Muscle of back (tissue), 13 donors: ENCODE measurements at places on chromosomes 6 and 20.

DNA sequence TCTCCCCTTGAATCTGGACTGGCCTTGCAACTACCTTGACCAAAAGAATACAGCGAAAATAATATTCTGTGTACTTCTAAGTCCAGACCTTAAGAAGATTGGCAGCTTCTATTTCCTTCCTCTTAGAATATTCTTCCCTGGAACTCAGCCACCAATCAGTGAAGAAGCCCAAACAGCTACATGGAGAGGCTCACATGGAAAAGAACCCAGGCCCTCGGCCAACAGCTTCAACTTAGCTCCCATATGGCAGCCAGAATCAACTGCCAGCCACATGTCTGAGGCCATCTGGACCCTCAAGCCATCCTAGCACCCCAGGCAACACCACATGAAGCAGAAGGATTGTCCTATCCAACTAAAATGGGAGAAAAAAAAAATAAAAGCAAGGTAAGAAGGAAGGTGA is 178.8 kb downstream of the IBTK start:
- DNase-seq = peak; percentile 22

DNA sequence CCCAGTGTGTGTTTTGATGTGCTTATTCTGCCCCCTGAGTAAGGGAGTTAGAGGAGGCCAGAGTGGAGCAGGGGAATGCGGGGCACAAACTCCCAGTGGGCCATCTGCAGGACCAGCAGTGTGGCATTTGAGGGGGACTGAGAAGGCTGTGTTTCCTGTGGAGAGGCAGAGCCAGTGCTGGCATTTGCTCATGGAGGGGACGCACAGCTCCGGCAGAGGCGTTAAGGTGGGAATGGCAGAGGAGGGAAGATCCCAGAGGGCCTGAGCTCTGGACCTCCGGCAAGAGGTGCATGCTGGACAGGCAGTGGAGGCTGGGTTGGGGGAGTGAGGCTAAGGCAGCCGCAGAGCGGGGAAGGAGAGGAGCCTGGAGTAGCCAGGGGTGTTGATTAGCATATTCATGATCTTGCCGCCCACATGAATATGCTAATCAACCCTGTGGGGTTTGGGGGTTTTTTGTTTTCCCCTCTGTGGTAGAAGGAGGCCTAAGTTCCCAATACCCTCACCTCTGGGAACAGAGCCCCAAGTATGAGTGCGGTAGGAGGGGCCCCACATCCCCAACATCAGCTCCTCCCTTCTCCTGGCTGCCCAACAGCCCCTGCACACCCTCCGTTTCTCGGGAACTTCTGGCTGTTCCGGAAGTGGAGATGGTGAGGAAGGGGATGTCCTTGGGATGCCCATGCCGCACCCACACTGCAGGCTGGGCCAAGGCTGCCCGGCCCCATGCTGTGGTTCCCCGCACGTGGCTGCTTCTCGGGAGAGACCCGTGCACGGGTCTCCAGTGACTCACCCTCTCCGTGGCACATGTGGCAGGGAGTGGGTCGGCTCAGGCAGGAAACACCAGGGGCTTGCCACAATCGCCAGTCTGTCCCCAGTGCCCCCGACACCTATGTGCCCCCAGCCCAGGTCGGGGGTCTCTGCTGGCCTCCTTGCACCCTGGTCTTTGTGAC is 33.8 kb downstream of the DLGAP4 start:
- no peak for DNase-seq

DNA sequence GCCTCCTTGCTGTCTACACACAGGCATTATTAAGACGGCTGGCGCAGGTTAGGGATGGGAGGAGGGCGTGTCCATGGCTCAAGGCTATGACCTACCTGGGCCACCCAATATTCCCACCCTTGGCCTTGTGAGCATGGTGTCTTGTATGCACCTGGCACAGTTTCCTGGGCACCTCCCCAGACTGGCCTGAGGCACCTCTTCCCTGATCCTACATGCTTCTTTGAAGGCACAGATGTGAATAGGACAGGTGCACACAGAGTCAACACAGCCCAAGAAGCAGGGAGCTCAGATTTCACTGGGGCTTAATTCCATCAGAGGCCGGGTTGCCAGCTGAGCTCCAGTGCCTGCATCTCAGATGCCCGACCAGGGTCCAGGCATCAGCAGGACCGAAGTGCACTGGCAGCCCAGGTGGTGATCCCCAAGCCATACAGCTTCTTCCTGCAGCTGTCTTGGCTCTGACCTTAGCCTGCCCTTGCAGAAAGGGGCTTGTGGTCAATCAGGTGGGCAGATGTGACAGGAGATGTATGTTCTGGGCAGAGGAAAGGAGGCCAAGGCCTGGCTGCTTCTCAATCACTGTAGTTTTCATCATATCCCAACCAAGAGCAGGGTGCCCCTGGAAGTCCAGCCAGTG is 287.7 kb downstream of the CLIC5 start:
- no peak for DNase-seq

GRCh38 chr6:169231790-169232506 is 21.7 kb downstream of the THBS2 start:
- no peak for DNase-seq

DNA sequence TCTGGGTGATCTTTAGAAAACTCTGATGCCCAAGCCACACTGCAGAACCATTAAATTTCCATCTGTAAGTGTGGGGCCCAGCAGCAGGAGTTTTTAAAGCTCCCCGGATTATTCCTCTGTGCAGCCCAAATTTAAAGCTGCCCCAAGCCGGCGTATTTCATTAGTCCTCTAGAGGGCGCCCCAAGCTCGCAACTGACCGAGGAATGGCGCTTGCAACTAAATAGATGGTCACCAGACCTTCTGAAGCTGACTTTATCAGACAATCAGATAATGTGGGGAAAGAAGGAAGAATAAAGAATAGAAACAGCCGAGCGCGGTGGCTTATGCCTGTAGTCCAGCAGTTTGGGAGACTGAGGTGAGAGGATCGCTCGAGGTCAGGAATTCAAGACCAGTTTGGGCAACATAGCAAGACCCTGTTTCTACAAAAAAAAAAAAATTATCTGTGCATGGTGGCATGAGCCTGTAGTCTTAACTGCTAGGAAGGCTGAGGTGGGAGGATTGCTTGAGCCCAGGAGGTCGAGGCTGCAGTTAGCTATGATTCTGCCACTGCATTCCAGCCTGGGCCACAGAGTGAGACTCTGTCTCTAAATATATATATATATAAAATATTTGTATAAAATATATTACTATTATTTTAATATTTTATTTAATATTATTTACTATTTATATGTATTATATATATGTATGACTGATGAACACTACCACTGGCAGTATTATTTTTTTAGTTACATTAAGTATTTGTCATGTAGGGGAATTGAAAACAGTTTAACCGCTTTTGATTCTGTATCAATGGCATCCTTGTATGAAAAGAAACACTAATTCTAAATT is 56.0 kb downstream of the OTOR start:
- peak; percentile 47 for DNase-seq

GRCh38 chr6:219641-220198 is 72.6 kb upstream of the DUSP22 start:
- DNase-seq = peak; percentile 37

- peak; percentile 48 for DNase-seq
These were observed 92.6 kb downstream of the UTRN start for GRCh38 chr6:144377586-144378210.

DNA sequence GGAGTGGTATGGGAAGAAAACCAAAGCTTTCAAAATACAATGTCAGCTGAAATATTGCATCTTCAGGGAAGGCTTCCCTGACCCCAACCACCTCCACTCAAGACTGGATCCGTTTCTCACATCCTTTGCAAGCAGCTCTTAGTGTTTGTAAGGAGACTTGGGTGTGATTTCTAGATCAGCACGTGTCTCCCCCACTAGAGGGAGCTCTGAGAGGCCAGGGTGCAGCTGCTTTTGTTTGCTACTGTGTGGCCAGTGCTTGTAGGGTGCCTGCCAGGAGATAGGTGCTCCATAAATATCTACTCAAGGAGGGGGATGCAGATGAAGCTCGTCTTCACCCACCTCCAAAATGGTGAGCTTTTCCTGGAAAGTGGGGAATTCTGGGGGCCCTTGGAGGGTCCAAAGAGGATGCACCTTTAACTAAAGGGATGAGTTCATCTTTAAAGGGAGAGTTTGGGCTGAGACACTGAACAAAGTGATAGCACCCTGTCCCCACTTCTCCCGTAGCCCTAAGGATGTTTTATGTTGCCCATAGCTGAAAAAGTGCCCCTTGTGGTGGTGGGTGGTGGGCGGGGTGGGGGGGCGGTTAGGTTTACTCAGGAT is 52.6 kb upstream of the MAFB start:
- DNase-seq = peak; percentile 5

- DNase-seq = no peak
These were observed 80.4 kb downstream of the ARID1B start for GRCh38 chr6:156857573-156857972.

GRCh38 chr6:37648465-37649330 is 49.0 kb downstream of the MDGA1 start:
- peak; percentile 66 for DNase-seq

- DNase-seq = no peak
These were observed 17.5 kb downstream of the GSTA2 start for GRCh38 chr6:52745764-52746201.

DNA sequence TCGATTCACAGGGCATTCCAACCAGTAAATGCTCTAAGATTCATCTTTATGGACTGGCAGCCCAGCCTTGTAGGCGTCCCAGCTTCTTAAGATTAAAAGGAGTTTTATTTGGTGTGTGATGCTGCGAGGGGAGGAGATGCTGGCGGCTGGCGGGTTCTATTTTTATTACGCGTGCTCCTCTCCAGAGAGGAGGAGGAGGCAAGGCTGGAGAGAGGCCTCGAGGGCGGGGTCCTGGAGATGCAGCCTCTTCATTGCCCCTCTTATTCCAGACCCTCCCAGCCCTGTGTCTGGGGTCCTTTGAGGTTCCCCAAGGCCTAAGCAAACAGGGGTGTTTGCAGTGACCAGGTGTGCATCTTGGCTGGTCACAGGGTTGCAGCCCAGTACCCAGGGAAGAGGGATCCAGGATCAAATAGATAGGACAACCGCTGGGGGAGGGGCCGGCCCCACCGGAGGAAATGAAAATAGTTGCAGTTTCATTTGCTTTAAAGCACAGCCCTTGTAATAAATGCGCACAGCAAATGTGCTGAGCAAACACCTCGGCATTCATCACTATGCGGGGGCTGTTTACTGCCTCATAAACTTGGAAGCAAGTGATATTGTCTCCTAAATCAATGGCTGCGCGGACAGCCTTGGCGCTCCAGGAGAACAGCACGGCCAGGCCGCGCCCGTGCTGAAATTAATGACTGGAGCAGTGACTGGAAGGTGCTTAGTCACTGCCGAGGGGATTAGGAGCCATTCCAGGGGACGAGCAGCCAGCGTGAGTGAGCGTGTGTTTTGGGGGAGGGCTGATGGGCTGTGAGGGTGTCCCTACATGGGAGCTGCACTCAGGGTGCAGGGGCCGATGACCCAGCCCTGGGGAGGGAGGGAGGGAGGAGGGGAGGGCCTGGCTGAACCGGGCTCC is 83.0 kb downstream of the TMEM242 start:
- peak; percentile 81 for DNase-seq

- peak; percentile 93 for DNase-seq
These were observed 235.1 kb upstream of the ZNF217 start for GRCh38 chr20:53828682-53829254.
